GM19239 (cell line): ENCODE measurements at places on chromosomes 1 and 21.

DNA sequence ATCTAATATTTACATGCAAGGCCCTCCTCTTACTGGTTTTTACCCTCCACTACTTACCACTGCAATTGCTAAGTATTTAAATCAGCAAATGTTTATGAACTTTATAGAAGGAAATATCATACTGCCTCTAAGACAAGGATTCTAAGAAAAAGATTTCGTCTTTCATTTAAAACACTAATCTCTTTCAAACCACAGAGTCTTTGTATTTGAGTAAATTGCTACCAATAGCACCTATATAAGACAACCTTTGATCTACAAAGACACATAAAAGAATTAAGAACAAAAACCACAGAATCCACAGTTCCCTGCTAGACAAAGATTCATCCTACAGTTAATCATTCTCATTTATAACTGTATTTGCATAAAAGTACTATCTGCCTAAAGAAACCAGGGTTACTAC lies 37.6 kb downstream of the RNF115 start:
- no peak for DNase-seq

- DNase-seq = no peak
Observed at GRCh38 chr1:173648880-173649605, 13.9 kb downstream of the TEX50 start.

DNA sequence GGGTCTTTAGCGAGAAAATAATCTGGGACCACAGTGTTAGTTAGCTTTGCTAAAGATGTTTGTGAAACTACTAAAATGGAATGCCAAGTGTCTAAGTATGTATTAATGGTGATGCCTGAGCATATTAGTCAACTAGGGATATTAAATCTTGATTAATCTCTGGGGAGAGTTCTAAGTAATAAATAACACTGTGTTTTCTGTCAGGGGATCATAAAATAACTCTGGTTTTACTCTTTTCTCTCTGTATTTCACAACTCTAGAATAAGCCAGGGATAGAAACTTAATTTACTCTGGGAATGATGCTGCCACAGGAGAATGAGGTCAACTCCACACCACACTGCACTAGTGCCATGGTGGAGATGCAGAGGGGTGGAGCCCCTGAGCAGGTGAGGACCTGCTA lies 399.2 kb downstream of the PTBP2 start:
- DNase-seq = no peak

DNA sequence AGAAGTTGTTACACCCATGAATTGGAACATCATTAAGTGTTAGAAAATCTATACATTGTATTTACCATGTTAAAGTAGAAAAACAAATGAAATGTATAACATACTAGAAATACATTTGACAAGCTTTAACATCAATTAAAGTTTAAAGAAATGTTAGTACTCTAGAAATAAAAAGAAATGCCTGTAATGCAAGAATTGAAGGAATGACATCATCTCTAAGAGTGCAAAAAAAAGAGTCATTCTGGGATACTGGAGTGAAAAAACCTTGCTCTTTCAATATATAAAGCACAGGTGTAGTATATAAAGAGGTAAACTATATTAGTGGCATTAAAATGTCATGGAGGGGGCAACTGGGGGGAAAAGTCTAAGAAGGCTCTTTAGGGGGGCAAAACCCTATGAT lies 210.8 kb upstream of the PLD5 start:
- DNase-seq = no peak

- DNase-seq = no peak
Observed at GRCh38 chr1:54610048-54610447, 13.3 kb downstream of the FAM151A start.

DNA sequence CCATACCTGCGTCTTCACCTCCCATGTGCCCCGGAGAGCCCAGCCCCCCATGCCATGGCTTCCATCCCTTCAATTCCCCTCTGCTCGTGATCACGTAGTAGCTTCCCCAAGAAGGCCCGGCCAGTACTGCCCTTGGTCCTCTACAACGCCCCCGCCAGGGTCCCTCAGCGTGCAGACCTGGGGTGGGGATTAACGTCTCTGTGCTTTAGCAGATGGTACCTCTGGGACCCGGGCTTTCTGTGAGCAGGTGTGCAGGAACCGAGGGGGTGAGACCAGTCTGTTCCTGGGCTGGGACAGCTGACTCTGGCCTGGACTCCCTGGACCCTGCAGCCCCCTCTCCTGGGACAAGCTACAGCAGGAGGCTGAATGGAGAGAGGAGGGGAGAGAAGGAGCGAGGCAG lies 1.2 kb downstream of the PLCH2 start:
- no peak for DNase-seq

- DNase-seq = no peak
Observed at GRCh38 chr1:11944358-11944931, 9.9 kb downstream of the PLOD1 start.

DNA sequence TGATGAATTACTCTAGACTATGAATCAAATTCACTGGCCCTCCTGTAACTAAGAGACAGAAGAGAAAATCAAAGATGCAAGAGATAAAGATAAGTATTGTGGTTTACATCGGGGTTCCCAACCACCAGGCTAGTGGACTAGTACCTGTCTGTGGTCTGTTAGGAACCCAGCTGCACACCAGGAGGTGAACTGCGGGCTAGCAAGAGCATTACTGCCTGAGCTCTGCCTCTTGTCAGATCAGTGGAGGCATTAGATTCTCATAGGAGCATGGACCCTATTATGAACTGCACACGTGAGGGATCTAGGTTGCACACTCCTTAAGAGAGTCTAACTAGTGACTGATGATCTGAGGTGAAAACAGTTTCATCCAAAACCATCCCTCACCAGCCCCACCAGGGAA lies 58.9 kb upstream of the DUSP10 start:
- DNase-seq = no peak

GRCh38 chr1:44970317-44970716 lies 16.1 kb downstream of the EIF2B3 start:
- DNase-seq = no peak

DNA sequence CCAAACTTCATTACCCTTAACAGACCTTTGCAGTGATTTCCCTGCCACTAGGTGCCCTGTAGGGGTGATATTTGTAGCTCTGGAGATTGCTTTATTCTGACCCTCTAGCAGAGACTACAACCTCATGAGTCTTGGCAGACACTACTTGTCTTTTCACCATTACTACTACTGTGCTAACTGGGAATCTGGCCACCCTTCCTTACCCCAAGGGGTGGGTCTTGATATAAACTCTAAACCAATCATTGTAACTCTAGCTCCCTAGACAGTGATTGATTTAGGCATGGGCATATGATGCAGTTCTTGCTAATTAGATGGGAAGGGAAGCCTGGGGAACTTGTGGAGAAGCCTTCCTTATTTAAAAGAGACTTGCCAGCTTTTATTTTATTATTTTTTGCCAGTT lies 3.9 kb downstream of the KPNA6 start:
- DNase-seq = no peak

DNA sequence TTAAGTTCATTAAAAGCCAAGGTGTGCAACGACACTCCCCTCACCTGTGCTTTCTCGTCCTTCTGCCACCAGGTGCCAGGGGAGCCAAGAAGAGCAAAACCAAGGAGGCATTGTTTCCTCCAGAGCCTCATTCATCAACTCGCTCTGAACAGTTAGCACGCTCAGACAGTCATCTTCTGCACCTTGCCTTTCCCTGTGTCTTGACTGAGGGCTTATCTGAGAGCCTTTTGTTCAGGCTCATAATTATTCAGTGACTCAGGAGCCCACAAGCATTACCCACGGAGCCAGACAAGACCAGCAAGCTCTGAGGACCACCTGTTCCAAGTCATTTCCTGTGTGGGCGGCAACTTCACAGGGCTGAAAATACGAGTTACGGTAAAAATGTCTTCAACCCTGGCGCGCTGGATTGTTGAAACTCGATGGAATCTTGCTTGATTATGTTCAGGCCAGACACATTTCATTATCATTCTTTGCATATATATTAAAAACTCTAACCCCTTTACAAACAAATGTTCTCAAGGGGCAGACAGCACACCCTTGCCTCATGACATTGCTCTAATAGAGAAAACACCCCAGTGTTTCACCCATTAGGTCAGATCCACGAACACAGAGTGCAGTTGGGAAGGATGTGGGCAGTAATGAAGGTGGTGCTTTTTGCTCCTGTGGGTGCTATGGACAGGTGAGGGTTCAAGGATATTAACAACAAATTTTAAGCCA lies 89.7 kb upstream of the RUNX1 start:
- no peak for DNase-seq

DNA sequence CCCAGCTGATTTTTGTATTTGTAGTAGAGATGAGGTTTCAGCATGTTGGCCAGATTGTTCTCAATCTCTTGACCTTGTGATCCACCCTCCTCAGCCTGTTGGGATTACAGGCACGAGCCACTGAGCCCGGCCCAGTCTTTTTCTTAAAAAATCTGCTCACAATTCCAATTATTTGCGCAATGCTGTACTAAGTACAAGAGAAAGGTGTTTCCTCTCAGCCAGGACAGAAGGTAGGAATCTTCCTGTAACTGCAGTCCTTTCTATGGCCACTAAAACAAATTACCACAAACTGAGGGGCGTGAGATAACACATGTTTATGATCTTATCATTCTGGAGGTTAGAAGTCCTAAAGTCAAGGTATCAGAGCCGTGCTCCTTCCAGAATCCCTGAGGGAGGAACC lies 6.9 kb upstream of the CBR3 start:
- DNase-seq = no peak

- DNase-seq = no peak
Observed at GRCh38 chr1:199226163-199226562, 587.3 kb downstream of the PTPRC start.

DNA sequence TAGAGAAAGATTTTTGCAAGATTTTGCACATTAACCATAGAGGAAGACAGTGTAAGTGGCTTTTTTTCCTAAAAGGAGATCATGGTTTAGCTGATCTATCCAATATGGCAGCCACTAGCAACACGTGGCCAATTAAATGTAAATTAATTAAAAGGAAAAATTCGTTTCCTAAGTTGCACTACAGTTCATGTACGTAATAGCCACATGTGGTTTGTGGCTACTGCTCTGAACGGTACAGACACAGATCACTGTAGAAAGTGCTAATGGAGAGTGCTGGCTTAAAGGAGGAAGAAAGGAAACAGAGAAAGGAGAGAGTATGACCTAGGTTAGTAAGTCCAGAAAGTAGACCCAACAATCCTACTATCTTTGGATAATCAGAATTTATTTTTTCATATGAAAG lies 170.8 kb downstream of the SIPA1L2 start:
- no peak for DNase-seq

DNA sequence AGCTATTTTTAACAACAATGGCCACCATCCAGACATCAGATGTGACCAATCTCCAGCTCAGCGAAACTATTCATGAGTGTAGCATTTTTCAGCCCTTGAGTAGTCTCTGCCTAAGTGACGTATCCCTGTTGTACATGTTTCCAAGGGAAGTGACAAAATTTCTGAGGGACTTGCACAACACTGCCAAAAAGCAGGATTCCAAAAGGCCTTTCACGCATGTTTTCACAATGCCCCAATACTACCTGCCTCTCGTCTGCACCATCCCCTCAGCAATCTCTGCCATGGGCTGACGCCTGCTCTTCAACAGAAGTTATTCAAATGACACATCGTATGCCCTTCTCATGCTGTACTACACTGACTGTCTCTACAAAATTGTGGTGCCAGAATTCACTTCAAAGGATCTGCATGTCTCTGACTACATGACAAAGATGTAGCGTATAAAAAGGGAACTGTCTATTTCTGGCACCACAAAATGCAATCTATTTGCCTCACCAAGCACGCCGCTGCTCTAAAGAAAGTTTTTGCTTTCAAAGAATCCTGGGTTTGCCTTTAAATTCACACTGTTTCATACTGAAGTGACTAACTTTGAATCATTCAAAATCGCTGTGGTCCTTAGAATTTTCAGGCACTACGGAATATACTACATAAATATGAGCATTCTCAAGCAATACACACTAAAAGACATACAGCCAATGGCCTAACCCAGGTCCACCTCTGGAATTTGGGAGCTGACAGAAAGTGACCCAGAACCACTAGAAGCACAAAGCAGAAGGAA lies 32.9 kb downstream of the JAK1 start:
- DNase-seq = no peak

DNA sequence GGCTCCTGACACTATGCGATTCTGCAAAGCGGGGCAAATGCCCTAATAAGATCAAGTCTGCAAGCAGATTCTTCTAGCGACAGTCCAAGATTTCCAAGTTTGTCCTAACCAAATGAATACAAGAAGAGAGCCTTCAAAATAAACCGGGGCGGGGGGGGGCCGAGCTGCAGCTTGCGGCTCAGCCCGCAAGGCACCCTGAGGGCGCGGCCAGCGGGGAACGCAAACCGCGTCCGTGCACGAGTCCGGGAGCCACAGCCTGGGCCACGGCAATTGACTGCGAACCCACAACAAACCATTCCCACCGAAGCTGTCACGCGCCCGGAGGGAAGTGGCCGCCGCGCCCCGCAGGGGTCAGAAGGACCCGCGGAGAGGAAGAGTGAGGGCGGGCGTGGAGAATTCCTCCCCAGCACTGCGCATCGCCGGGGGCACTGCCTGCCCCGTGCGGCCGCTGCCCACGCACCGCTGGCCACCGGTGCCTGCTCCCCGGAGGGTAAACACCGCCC lies 687 bp downstream of the TGFBR3 start:
- no peak for DNase-seq

- DNase-seq = no peak
Observed at GRCh38 chr1:108505763-108506070, 54.2 kb upstream of the EEIG2 start.

GRCh38 chr1:173561263-173561662 lies 41.6 kb downstream of the SLC9C2 start:
- no peak for DNase-seq

DNA sequence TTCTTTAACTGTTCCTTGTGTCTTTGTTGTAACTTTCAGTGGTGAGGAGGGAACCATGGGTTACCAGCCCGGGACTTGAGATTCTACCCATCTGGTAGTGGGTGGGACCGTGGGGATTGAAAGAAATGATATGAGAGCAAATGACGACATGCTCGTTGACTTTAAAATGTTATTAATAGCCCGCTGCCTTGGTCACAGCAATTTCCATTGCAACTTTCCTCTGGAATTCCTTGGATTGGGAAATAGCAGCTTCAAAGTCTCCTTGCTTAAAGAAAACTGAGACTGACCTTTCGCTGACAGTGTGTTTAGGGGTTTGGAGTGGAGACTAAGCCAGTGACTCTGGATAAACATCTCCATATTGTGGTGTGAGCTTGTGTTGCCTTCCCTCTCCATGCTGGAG lies 44.2 kb upstream of the MARK1 start:
- no peak for DNase-seq

DNA sequence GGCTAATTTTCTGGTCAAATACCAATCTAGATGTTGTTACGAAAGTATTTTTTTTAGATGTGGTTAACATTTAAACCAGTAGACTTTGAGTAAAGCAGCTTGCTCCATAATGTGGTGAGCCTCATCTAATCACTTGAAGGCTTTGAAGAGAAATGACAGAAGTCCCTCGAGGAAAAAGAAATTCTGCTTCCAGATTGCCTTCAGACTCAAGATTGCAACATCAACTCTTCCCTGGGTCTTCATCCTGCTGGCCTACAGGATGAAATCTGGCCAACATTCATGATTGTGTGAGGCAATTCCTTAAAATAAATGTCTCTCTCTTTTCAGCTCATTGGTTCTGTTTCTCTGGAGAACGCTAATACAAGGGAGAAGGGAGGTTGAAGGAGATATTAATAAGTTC lies 32.5 kb upstream of the SSX2IP start:
- DNase-seq = no peak
